Brain (organoid and tissue), 16 donors: ENCODE measurements at places on chromosomes 7 and 10.
A peak's percentile ranks its signal among the peaks of the same experiment; 100 is the strongest.

GRCh38 chr7:97771576-97771975 lies 39.7 kb downstream of the TAC1 start:
- DNase-seq, result no peak

- DNase-seq, result peak; percentile 10
Measured at GRCh38 chr10:90088024-90088317, 386.6 kb downstream of the KIF20B start.

- no peak for DNase-seq
Measured at GRCh38 chr7:24297362-24297761, 13.4 kb downstream of the NPY start.

DNA sequence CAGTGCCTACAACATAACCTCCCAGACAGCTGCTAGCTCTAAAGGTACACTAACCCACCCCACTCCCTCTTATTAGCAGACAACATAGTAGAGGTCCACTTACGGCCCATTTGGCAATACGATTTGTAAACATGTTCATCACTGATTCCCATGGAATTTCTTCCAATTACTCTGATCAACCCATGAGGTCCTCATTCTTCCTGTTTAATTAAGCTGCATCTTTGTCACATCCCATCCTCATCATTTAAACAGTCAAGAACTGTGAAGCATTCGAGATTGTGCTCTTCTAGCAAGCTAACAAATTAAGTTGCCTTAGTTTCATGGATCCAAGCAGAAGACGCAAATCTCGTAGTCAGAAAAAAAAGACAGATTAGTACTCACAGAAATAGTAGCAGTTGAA lies 622.2 kb upstream of the VSTM2A start:
- no peak for DNase-seq

DNA sequence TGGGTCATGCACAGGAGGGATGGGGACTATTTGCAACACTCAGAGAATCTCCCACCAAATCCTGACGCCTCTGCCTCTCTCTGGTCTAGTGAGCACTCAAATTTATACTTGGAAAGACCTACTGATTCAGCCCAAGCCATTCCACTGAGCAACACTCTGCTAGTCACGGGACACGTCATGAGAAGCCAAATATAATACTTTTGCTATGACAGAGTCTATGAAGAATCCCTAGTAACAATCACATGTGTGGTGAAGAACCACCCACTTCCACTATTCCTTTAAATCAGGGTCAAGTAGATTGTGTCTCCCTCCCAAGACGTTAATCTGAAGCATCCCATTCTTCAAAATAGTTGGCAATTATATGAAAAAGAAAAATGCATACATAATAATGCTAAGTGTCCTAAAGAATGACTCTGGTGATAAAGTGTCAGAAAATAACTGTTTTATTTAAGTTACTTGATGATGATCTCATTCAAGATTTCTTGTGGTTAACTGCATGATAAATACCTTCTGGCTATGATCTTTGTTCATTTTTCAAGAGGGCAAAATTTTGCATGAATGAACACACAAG lies 28.5 kb downstream of the CHCHD3 start:
- no peak for DNase-seq

DNA sequence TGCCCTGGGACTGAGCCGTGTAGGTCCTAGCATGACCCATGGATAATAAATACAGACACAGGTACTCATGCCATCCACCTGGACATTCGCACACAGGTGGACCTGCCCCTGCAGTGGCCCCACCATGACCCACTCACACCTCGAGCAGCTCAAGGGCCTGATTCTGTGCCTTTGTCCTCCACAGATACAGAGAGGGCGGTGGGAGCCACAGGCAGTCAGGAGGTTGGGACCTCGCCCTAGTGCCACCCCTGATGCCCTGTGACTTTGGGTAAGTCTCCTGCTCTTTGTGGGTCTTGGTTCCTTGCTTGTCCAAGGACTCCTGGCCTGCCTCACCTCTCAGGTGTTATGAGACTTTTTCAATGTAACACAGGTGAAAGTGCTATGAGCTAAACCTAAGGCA lies 42.9 kb downstream of the C10orf120 start:
- no peak for DNase-seq

- no peak for DNase-seq
Measured at GRCh38 chr10:46257099-46257498, 29.7 kb upstream of the ANTXRL start.
